Fibroblast of pulmonary artery (primary cell): ENCODE measurements at places on chromosomes 16 and 17.

DNA sequence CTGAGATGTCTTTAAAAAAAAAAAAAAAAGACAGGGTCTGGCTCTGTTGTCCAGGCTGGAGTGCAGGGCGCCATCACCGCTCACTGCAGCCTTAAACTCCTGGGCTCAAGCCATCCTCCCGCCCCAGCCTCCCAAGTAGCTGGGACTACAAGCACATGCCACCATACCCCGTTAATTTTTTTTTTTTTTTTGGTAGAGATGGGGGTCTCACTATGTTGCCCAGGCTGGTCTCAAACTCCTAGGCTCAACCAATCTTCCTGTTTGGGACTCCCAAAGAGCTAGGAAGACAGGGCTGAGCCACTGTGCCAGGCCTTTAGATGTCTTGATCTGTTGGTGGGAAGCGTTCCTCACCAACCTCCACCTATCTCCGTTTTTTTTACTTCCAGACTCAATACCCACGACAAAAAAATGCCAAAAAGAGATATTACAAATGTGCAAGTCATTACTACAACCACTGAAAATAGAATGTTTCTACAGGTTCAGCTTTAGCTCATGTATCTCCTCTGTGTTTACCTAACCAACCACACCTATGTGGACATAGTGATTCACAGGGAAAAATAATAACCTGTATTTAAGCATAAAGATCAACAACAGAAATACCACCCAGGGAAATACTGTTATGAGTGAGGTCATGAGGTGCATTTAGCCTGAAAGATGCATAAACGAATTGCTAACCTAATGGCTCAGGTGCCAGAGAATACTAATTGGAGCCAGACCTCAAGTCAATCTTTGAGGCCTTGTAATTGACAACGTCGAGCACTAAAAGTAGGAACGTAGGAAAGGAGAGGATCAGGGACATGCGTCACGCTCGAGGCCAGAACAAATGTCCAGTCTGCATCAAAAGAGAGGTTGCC, 22.6 kb downstream of the NACA2 start:
- DNase-seq: no peak

GRCh38 chr17:51496378-51496777, 236.0 kb downstream of the UTP18 start:
- no peak for DNase-seq

DNA sequence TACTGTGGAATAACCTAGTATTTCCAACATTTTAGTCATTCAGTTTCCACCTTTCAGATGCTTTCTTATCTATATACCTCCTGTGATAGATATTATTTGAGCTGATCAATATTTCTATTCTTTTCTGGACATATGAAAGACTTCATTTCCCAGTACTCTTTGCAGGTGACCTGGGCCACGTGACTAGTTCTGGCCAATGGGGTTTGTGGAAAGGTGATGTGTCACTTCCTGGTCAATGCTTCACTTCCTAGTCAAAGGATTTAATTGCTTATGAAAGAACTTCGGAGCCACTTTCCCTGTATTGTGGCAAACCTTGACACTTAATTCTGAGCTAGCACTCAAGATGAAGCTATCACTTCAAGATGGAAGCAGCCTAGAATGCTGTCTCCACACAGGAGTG, 248.9 kb upstream of the FOXF1 start:
- DNase-seq: peak; percentile 23

DNA sequence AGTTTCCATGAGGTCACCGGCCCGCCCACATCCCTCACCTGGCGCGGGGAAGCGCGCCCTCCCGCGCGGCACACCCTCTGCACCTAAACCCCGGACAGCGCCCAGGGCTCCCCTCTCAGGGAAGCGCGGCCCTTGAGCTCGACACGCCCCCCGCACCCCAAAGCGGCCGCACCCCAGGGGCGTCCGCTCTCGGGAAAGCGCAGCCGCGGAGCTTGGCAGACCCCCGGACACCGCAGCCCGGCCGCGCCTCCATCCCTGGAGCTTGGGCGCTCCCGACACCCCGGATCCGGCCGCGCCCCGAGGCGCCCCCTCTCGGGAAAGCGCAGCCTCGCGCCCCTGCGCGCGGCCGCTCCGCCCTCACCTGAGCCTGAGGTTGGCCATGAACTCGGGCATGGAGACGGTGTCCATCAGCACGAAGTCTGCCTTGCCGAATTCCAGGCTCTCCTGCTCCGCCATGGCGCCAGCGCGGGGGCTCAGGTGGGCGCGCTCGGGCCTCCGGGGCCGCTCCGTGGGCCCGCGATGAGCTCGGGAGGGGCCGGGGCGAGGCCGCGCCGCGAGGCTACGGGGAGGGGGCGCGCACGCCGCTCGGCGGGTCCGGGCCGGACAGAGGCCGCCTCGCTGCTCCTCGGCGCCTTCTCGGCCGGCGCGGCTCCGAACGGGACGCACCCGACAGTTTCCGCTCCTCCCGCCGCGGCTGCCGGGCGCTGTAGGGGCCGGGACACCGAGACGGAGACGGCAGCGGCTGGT, at the start of gene MYO1D:
MYO1D (minus strand) TSS at position 708 of the 747 bp plus-strand sequence; CDS start at position 456, 252 bp downstream.
- no peak for DNase-seq

GRCh38 chr16:28931801-28932225, at the start of gene CD19:
Gene CD19, plus strand, starts transcription at chr16:28931971. Its CDS starts 30 bp downstream, at chr16:28932001.
- no peak for DNase-seq

DNA sequence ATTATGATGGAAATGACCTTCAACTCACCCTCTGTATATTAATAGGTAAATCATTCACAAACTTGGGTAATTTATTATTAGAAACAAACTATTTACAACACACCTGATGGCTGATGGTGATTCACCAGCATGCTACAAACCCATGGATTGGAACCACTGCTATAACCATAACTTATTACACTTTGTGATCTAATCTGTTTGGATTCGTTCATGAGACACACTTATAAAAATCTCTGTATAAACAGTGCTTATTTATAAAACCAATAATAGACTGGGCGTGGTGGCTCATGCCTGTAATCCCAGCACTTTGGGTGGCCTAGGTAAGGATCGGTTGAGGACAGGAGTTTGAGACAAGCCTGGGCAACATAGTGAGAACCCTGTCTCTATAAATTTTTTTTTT, 16.0 kb downstream of the SMIM36 start:
- no peak for DNase-seq

DNA sequence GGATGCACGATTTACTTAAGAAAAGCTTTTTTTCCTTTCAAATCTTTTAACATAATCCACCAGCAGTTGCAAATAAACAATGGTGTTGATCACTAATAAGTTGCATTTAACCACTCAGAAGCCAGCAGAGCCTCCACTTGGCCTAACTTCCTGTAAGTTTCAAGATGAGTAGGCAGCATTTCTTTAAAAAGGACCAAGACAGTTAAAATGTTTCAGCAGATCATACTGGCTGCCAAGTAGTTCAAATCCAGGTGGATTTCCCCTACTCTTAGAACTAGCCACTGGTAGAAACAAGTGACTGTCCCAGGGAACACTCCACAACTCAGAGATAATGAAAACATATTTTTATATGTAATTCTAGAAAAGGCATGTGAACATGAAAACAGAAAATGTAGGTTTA, 17.0 kb upstream of the RFFL start:
- no peak for DNase-seq

- DNase-seq: no peak
These were observed 43.8 kb downstream of the RABEP1 start for GRCh38 chr17:5325851-5326250.

DNA sequence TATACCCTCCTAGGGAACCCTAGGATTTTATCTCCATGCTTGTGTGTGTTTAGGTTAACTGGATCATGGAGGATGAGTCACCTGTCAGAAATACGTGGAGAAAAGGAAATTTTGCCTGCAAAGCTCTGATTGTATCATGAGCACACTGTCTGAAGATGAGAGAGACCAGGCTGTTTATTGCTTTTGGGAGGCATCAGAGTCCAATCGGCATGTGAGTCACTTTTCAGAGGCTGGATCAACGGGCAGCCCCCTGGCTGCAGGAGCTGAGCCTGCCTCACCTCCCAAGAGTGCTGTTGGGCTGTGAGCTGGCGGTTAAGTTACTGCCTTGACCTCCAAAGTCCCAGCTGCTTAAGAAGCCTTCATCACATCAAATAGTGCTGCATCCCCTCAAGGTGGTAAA, 41.5 kb upstream of the MED9 start:
- peak; percentile 58 for DNase-seq

DNA sequence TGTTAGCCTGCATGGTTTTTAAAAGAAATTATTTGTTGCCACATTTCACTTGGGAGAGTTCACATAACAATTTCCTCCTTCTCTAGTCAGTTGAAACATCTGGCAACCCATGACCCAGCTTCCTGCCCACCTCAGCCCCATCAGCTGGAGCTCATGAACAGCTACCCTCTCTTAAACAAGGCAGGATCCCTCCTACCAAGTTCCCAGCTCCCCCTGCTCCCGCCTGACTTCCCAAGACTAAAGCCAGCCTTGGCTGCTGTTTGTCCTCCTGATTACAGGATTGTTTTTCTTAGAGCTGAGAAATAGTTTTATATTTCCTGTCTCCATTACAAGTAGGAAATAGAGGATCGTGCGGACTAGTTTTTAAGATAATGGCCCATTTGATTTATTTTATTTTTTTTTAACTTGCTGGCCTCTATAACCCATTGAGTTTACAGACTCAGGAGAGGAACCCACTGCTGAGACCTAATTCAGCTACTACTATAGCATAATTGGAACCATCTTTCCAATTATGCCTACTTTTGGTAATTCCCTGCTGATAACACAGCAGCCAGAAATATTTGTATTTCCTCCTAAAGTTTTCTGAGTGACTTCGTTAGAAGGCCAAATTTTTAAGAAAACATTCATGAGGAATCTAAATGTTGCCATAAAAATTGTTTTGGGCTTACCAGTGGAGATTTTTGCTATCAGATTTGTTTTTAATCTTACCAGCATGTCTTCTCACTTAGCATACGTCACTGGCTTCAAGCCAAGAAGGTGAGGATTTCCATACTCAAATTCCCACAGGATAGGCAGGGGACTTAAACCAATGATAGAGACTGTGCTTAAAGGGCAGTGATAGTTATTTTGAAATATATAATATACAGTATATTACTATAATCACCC, 90.0 kb downstream of the ELAC2 start:
- DNase-seq: peak; percentile 63

- DNase-seq: no peak
These were observed 12.9 kb upstream of the MEAK7 start for GRCh38 chr16:84517366-84517765.
